Stimulated activated CD4-positive, alpha-beta T cell treated with anti-CD3 and anti-CD28 coated beads, TNF-alpha, amount 100 ng/mL, for 1 hour (primary cell): ENCODE measurements at places on chromosomes 5 and 9.

DNA sequence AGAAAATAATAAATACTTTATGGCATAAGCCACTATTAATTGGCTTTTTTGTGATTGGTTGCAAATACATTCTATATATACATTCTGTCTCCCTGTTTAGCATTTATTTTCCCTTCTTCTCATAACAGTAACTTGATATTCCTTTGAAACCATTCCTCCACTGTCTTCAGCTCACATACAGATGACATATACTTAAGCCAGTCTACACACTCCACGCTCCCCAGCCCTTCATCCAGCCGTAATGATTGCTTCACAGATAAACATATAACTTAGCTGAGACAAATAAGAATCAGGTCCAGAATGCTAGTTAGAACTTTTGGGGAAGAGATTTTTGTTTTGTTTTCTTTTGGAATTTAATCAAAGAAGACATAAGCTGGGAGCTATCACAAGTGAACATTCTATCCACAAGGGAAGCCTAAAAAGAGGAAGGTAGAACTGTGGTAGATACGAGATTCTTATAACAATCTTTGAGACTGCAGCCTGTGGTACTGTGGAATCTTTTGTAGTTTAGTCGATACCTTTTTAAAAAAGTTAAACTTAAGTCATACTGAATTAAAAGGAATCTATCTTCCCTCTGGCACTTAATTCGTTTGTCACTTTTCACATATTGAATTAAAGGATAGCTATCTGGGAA lies 365.1 kb upstream of the PRR16 start:
- DNase-seq = no peak

GRCh38 chr5:74073257-74073656 lies 447.3 kb downstream of the ARHGEF28 start:
- DNase-seq = no peak

GRCh38 chr5:13994621-13995253 lies 50.2 kb upstream of the DNAH5 start:
- no peak for DNase-seq

DNA sequence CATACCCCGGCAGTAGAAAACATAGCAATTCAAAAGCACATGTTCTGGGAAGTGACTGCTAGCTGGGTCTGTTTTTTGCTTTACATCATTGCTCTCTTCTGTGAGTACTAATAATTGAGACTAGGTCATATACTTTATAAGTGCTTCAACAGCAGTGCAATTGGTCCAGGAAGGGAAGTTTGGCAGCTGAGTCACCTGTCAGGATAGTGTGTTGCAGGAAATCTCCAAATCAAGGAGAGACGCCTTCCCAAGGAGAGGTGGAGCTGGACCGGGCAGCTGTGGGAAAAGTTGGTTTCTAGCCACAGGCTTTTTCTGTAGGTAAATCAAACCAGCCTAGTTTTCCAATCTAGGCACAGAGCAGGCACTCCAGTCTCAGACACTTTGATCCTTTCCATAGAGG lies 330.1 kb downstream of the ENC1 start:
- no peak for DNase-seq

GRCh38 chr9:93205045-93205768 lies 21.3 kb downstream of the WNK2 start:
- no peak for DNase-seq

DNA sequence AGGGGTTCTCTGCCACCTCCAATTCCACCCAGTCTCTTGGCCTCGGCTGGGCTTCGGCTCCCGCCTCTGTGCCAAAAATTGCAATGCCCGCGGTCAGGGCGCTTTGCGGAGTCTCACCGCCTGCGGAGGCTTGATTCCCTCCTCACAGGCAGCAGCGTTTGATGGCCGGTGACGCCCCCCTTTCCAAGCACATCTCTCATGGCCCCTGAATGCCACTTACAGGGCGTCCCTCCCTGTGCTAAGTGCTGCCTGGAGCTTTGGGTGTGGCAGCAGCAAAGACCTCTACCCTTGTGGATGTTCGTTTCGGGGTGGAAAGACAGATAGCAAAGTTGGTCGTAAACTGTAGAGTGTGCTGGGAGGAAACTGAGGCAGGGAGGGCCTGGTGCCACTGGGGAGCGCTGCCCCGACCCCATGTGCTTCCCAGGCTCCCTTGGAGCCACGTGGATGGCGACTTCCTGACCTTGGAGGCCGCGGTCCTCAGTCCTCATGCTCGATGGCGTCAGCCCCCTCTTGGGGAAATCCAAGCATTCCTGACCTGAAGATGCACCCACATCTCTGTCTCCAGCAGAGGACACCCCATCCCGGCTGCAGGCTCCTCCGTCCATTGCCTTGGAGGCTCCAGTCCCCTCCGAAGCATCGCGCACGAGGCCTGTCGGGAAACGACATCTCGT lies 249.2 kb upstream of the IRX4 start:
- no peak for DNase-seq

GRCh38 chr5:148897842-148898241 lies 71.4 kb downstream of the ADRB2 start:
- no peak for DNase-seq

DNA sequence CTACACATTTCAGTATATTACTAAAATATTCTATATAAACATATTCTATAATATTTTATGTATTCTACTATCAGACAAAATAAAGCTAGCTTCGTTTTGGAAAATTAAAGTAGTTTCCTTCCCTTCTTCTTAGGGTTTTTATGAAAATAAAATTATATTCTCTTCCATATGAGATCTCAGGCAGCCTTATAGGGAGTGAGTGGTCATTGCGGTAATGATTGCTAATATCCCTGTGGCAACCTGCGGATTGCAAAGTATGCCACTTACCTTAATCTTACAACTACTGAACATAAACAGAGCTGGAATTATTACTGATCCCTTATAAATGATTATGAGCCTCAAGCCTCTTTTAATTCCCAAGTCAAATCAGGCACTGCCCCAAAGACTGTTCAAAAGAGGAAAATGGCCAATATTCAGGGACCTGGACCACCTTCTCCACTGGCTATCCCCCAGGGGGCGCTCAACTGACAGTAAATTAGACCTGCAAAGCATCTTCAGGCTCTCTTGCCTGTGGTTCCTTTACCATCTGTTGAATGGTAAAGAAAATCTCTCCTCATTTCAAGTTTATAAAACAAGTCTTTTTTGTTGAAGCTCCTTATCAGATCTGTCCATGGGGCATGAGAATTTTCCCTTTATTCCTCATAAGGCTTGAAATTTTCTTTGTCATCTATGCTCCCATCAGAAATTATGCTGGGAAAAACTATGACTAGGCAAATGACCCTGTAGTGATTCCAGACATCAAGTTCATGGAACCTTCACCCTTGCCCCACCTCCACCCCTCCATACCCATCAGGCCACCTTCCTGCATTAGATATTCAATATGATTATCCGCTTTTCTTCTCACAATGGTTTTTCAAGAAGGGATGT lies 163.9 kb downstream of the CEMIP2 start:
- DNase-seq = peak; percentile 63

DNA sequence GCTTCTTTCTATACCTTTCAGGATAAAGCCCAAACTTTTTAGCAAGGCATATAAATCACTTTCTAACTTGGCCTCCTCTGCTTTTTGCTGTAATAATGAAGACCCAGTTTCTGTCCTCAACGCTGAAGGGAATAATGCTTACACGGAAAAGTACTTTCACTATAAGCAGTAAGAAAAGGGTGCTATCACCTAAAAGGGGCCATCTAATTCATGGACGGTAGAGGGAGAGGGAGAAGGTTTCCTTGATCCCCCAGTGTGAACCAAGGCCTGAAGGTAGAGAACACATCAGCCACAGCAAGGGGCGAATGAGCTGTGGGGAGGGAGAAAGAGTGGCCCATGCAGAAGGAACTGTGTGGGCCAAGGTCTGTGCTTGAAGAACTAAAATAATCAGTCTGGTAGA lies 417.7 kb upstream of the CLINT1 start:
- no peak for DNase-seq

DNA sequence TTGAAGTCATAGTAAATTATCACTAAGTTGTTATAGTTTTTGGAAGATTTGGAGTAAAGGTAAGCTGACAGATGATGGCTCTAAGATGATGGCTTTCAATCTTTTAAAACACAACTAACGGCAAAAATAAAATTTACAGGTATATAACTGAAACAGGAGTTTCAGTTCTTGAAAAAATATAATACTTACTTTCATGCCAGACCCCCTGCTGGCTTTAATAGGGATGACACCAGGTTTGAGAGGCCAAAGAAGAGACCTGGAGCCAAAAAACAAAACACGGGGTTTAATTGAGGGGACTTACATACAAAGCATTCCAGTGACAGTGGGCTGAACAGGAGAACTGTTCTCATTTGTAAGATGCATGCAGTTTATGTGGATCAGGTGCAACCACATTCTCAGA lies 301.7 kb upstream of the PCSK5 start:
- DNase-seq = no peak
